ENCODE measurements at places on chromosomes 3 and 15.

DNA sequence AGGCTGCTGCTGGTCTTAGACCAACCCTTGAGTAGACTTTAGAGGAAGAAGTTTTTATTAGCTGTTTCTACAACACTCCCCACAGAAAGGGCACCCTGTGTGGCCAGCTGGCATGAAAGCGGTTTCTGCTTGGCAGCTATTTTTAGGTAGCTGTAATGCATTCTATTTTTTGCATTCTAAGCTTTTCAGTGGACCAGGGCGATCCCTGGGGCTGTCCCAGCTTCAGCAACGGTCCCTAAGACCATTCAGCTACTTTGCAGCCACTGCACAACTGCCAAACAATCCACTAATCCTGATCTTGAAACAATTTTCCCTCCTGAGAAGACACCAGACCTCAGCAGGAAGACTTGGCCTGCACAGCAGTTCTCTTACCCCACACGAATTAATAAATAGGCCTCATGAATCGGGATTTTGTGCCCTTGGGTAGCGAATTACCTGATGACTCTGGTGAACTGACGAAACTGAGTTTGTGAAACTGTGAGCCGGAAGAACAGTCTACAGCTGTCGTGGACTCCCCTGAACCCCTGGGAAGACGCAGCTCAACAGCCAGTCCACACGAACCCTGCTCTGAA lies 14.6 kb upstream of the TFRC start:
- DNase-seq = no peak

- DNase-seq = no peak
Measured at GRCh38 chr15:80526556-80527340, 122.6 kb downstream of the ARNT2 start.

DNA sequence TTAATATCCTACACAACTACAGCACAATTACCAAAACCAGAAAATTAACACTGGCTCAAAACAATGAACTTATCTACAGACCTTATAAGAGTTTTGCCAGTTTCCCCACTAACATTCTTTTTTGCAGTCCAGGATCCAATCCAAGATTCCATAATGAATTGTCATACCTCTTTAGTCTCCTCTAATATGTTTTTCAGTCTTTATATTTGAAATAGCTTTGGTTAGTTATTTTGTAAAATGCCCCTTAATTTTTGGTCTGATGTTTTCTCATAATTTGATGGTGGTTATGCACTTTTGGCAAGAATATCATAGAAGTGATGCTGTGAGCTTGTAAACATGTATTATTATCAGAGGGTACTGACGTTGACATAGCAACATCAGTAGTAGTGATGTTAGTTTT lies 124.3 kb downstream of the ISL2 start:
- DNase-seq = no peak

- DNase-seq = no peak
Measured at GRCh38 chr3:127069814-127070440, 87.0 kb downstream of the PLXNA1 start.

GRCh38 chr3:71360764-71361163 lies 222.8 kb downstream of the FOXP1 start:
- DNase-seq = no peak

DNA sequence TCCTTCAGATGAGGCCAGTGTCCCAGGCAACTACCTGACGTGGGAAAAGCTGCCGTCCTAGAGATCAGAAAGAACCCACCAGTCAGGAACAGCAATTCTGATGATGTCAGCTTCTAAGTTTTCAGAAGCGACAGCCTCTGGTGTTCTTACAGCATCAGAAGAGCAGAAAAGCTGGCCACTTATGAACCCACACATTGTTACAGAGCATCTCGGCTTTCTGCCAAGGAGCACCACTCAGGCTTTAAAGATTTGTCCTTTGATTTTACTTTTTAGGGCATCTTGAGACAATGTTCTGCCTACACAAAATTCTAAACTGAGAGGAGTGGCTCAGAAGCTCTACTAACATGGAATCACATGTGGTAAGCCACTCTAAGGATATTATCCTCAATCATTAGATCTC lies 49.7 kb upstream of the BOC start:
- DNase-seq = no peak
